ENCODE measurements at places on chromosomes 2 and 18.
A peak's percentile ranks its signal among the peaks of the same experiment; 100 is the strongest.

DNA sequence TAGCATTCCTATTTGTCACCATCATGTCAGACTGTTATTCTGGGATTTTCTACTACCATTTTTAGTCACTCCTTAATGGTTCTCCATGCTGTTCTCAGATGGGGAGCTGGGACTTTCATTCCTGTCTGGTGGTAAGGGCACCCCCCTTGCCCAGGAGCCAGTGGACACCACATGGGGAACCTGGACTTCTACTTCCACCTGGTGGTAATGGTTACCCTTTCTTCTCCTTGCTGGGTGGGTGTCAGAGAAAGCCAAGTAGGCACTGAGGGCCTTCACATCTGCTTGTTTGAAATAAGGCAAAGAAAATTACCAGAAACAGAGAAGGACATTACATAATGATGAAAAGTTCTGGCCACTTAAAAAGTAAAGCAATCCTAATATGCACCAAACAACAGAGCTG, 239.8 kb downstream of the FHOD3 start:
- DNase-seq, result no peak

DNA sequence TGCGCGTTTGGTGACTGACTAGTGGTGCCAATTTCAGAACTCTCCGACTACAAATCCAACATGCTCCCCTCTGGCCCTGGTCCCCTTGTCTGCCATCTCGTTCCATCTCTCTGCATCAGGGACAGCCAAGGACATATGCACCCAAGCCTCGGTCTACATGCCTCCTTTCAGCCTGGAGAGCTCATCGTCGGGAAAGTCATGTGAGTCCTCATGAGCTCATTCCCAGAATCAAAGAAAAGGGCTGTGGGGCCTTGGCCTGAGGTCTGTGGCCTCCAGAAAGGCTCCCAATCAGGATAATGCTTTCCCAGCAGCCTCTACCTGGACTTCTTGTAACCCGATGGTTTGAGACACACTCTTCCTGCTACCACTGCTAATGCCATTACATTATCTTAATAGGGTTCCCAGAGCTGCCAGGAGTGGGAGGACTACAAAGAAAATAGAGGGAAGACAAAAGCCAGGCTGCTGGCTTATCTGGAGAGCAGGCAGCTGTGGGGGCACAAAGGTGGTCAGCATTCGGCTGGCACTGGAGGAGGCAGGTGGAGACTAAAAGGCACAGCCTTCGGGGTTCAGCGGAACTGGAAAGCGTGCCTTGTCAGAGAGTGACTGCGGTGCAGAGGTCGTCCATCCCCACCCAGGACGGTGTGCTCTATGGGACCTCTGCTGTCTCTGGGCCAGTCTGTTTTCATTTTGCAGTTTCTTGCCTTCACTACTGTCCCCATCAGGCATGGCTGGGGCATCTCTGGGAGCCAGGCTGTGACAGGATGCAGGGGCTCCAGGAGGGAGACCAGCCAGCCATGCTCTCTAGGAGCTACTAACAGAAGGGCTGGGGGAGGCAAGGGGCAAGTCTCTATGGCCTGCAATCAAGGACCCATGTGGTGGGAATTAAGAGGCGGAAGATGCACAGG, 104.4 kb upstream of the SMAD2 start:
- no peak for DNase-seq

DNA sequence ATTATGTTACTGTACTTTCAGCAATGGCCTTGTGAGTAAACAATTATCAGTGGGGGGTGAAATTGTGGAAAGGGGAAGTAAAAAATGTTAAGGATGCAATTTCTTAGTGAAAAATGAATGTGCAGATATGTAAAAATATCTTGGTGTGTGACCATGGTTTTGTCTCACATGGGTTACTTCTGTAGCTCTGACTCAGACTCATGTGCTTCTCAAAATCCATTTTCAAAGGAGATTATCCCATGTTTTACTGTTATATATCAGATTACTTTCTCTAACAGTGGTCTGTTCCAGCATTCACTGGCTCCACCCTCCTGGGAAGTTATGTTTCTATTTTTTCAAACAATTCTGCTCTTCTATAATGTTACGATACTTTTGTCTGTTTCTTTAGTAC, 298.2 kb upstream of the COL3A1 start:
- DNase-seq, result no peak

DNA sequence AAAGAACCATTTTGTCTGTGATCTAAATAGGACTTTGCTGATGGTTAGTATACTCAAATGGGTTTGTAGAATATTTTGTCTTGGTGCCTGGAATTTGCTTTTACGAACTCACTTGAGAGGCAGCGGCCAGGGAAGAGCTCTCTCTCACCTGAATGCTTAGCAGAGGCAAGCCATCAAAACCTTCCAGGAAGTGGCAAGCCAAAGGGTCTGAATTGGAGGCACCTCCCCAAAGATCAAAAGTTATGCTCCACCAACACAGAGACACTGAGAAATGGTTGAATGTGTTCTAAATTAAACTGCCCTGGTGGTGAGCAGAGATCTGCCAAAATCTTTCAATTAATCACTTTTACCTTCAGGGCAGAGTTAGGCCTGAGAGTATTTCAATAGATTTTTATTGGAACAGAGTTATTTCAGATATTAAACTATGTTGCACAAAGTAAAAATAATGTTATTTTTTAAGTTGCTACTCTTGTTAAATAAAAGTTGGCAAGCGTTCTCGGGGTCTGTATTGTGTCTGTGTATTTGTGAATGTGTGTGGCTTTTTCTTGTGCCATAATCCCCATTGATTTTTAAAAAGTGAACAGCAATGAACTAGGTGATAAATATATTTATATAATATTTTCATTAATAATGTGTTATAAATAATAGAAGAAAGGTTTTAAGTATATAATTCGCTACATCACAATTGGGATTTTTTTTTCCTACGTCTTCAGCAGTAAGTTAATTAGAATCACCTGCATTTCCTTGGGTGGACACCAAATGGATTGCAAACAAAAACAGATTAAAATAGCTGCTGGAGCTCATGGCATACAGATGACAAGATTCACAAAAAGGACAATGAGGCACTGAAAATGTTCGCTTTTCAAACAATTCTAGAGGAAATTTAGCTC, 416.1 kb downstream of the ARHGAP15 start:
- DNase-seq, result no peak

- no peak for DNase-seq
These were observed 1.6 kb upstream of the ARHGEF4 start for GRCh38 chr2:130834931-130835765.

- DNase-seq, result no peak
These were observed 25.3 kb upstream of the SERTAD2 start for GRCh38 chr2:64678771-64679590.

- peak; percentile 26 for DNase-seq
These were observed 720.3 kb downstream of the DPP10 start for GRCh38 chr2:115162494-115163293.

GRCh38 chr2:2456721-2457120, 125.6 kb upstream of the MYT1L start:
- DNase-seq, result no peak

GRCh38 chr2:43934567-43934966, 61.2 kb downstream of the LRPPRC start:
- no peak for DNase-seq

- DNase-seq, result peak; percentile 85
These were observed 46.2 kb downstream of the WDR75 start for GRCh38 chr2:189487283-189488007.

DNA sequence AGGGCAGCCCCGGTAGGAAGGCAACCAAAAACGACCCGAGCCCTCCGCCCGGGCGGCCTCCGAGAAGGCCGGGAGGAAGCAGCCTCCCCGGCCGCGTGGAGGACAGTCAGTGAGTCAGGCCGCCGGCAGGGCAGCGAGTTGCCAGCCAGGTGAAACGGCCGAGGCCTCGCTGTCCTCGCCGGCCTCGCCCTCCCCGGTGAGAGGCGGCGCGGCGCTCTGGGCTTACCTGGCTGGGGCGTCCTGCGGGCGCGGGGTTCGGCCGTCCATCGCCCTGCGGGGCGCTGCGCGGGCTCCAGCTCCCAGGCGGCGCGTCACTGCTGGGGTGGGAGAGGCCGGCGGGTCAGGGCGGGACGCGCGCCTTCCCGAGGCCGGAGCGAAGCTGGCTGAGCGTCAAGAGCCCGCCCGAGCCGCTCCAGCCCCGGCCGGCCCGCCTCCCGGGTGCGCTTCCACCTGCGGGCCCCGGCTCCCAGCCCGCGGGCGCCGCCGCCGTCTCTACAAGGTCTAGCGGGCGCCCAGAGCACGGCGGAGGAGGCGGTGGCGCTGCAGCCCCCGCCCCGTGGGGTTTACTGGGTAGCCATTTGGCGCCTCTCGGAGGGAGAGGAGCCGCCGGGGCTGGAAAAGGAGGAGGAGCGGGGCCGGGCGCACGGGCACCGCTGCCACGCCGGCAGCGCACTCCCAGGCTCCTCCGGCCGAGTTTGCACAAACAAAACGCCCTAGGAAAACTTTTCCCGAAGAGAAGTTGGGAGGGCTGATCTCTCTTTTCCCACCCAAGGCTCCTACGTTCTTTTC, 499 bp downstream of the COBLL1 start:
- peak; percentile 91 for DNase-seq

- DNase-seq, result no peak
These were observed 31.5 kb upstream of the RASGRP3 start for GRCh38 chr2:33444967-33445366.

GRCh38 chr18:7089369-7089768, 28.2 kb downstream of the LAMA1 start:
- DNase-seq, result no peak

DNA sequence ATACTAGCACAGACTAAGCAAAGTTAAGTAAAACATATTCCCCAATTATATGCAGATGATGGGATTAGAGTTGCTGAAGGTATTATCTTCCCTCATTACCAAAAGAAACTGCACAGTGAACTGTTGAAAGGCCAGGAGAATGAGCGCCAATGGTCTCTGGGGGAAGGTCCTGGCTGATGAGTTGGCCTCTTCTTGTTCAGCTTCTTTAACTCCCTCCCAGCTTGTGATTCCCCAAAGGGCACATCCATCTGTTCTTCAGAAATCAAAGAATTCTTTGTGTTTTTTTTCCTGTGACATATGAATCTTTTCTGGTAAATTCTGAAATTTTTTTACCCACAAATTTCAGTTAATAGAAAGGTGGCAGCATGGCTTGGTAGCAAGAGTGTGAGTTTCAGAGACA, 667.6 kb downstream of the CNTNAP5 start:
- no peak for DNase-seq

GRCh38 chr2:184463102-184463865, 135.0 kb upstream of the ZNF804A start:
- no peak for DNase-seq

DNA sequence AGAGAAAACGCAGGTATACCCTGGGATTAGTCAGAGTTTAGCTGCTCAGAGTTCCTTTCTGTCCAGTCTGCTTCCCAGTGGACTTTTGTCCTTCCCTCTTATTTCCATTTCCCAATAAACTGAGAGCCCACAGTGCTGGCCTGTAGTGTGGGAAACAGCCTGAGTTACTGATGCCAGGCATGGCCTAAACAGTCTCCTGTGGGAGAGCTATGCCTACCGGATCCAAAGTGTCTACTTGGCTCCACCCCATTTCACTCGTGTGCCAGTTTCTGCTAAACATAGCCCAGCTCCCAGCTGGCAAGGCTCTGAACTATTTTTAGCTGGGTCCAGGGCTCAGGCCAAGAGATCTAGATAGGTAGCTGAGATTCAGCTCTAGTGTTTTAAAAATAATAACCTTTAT, 15.6 kb upstream of the PPP1CB start:
- DNase-seq, result no peak

- no peak for DNase-seq
These were observed 33.3 kb upstream of the TRAPPC8 start for GRCh38 chr18:31976242-31976641.

- DNase-seq, result no peak
These were observed 9.3 kb upstream of the CDH20 start for GRCh38 chr18:61323951-61324350.

DNA sequence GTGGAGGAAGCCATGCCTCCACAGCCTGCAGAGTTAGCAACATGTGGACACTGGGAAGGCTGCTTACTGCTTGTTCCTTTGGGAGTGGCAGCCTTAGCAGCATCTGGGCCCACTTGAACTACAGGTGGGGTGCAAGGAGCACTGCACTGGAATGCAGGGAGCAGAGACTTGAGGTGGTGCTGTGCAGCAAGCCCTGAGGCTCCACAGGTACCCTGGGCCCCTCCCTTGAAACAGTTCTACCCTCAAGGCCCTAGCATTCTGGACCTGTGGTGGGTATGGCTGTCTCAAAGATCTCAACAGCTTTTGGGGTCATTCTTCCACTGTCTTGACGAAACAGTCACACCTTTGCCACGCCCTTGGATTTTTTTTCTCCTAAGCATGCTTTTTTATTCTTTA, 13.5 kb downstream of the UBR3 start:
- DNase-seq, result no peak

- DNase-seq, result no peak
These were observed 75.6 kb upstream of the PKDCC start for GRCh38 chr2:41972179-41972578.

DNA sequence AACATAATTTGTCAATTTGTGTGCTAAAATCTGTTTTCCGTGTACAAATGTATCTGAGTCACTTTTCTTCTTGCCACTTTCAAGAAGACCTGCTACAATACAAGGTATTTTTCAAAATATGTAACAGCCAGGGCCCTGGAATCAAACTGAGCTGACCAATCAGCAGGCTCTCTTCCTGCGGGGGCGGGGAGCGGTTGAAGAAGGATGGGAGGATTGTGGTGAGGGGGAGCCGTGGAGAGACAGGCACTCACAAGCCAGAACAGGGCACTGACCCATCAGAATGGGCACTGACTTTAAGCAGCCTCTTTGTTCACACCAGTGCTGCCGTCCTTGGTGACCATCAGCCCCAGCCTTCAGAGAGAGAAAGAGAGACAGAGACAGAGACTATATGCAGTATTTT, 40.6 kb upstream of the CCNYL1 start:
- DNase-seq, result no peak

DNA sequence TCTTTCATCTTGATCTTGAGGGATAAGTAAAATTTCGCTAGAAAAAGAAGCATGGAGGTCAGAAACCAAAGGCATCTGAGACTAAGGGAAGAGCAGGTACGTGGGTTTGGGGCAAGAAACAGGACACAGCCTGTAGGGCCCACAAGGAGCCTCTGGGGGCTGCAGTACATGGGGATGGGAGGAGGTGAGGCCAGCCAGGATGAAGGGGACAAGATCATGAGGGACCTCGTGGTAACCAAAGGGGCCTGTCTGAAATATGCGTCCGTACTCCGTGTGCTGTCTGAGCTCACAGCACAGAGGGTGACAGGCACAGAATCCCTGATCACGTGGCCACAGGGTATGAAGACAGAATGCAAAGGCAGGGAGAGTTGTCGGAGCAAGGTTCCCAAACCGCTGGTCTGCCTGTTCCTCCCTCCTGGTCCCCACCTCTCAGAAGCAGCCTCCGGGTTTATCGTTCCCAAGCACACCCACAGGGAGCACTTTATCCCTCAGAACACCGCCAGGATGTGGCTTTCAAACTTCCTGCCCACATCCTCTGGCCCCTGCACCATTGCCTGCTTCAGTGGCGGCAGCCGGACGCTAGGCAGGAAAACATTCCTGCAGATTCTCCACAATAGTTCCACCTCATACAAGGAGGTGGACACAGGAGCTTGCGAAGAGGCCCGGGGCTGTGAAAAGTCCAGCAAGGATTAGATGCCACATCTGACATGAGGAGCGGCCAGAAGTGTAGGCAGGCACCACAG, 12.0 kb downstream of the TMEM163 start:
- DNase-seq, result peak; percentile 20

All from trophoblast cell (in vitro differentiated cells and primary cell).